ENCODE measurements at places on chromosomes 1 and 21. TPM values are rescaled to one million over a fixed set of nuclear protein-coding genes. Genes with fewer than 3 reads are reported as not detected.

CACNA1S gene
- not detected for total RNA-seq

UTP11 gene
- total RNA-seq, result 129 TPM

ADAMTS1 gene
- total RNA-seq, result 0.34 TPM

KIRREL1 gene
- total RNA-seq, result 0.22 TPM

AQP10 gene
- 4.9 TPM for total RNA-seq

OR4F16 gene
- 0.34 TPM for total RNA-seq

OR2L13 gene
- not detected for total RNA-seq

TOMM20 gene
- total RNA-seq, result 252 TPM

DNA sequence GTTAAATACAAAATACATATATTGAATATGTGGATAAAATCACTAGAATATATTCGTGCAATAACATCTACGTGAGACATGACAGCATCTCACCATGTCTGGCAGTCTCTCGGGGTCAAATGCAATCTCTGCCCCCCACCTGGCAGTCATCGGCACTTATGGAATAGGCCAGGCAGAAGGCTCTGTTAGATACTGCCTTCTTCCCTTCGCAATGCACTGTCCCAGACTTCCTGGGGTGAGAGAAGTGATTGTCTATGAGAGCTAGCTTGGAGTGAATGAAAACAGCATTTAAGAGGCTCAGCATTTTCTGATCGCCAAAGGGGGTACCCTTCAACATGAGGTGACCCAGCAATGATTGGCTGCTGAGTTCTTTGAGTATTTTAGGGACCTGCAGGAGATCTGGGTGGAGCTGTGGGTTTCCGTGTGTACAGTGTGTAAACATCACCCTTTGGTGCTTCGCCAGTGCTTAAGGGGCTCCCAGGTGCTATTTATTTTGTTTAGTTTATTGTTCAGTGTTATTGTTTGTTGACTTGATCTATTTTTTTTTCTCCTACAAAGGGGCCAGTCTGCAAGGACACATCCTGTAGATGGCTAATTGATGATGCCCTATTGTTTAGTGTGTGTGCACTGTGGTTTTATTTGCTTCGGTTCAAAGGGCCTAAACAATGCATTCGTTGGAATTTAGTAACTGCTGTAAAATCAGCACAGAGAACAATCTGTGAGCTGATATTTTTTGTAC, 10.2 kb downstream of the ERG start:
- no peak for DNase-seq

GRCh38 chr1:10384219-10384618, 14.6 kb upstream of the PGD start:
- DNase-seq, result no peak

GRCh38 chr1:115476616-115477015, 138.6 kb upstream of the NGF start:
- no peak for DNase-seq

- DNase-seq, result no peak
Observed at GRCh38 chr1:179061360-179062282, 20.2 kb upstream of the TOR3A start.

GRCh38 chr1:155006601-155007101, 4.0 kb downstream of the ZBTB7B start:
- DNase-seq, result no peak

DNA sequence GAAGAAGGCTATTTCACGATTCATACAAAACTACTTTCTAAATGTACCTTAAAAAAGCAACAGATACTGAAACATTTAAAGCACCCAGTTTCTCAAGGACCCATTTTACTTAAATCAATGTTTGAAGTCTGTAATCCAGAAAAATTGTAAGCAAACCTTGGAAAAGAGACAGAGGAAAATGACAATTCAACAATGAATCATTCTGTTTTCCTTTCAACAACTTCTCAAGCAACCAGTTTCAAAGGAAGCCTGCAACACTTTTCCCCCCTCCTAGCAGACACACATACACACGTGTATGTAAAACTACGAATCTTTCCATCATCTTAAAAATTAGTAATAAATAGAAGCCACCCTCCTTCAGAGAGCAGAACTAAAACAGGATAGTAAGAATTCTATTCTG, 1.2 kb downstream of the RERE start:
- DNase-seq, result no peak

DNA sequence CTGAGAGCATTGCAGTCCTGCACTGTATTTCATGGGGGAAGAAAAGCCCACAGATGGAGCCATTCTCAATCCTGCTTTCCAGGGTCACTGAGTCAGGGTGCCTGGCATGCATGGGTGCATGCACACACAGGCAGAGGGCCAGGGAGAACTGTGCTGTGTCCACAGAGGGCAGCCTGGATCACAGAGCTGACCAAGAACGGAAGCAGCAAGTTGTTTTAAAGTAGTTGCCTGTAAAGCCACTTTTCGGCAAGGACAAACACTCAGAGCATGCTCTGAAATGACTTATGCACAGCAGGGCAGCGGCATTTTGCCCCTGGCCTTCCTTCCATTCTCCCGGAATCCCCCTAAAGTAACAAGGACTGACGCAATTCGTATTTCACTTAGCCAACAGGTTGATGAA, 3.6 kb downstream of the ERG start:
- DNase-seq, result no peak

- DNase-seq, result no peak
Observed at GRCh38 chr1:28480308-28480707, 25.5 kb upstream of the RCC1 start.

DNA sequence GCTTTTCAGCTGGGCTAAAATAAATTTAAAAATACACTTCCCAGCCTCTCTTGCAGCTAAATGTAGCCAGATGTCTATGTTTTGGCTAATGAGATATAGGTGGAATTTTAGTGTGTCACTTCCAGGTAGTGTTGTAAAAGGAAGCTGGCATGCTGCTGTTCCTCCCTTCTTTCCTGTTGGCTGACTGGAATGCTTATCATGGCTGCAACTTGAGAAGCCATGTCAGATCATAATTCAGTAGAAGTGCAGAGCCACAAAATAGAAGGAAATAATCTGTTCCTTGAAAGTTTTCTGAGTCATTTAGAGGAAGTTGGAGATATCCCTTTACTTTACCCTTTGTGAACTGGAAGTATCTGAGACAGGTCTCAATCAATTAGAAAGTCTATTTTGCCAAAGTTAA, 10.9 kb upstream of the RBM15 start:
- DNase-seq, result peak; percentile 35

Measured in K562 (cell line).